ENCODE measurements at places on chromosomes 1 and 21. TPM values are rescaled to one million over a fixed set of nuclear protein-coding genes. Genes with fewer than 3 reads are reported as not detected.

The KCNJ9 gene
- total RNA-seq, result not detected

The PADI4 gene
- not detected for total RNA-seq

The CELA3A gene
- total RNA-seq, result not detected

- DNase-seq, result no peak
Measured at GRCh38 chr1:168213349-168213748, 12.5 kb upstream of the SFT2D2 start.

DNA sequence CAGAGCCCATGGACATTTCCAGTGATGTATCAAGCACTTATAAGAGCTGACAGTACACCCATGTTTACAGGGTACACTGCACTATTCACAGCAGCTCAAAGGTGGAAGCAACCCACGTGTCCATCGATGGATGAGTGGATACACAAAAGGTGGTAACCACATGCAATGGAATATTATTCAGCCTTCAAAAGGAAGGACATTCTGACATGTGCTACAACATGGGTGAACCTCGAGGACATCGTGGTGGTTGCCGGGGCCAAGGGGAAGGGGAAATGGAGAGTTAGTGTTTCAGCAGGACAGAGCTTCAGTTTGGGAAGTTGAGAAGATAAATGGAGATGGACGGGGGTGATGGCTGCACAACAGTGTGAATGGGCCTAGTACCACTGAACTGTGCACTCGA is 9.1 kb downstream of the AGT start:
- no peak for DNase-seq

GRCh38 chr1:24157918-24158481 is 15.1 kb upstream of the IL22RA1 start:
- no peak for DNase-seq

DNA sequence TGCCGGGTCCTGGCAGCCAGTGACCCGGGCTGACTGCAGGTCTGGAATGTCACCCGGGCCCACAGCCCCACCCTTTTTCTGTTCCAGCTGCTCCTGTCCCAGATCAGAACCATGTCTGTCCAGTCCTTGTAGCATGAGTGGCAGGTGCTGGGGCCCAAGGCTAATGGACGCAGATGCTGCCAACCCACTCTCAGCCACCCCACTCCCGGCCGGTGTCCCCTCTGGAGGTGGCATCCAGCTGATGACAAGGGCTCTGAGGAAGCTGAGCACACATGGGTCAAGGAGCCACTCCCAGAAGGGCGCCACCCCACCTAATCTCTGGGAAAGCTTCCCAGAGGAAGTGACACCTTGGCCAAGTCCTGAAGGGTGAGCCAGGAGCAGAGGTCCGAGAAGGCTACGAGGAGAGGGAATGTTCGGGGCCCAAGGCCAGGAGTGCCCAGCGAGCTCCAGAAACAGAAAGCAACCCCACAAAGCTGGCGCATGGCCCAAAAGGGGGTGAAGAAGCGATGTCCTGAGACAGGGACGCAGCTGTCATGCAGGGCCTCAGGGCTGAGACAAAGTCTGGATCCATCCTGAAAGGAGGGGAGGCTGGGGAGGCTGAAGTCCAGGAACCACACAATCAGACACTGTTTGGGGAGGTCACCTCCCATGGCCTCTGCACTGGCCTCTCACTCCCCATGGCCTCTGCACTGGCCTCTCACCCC is 39.5 kb downstream of the ACOT7 start:
- DNase-seq, result no peak

- DNase-seq, result no peak
Measured at GRCh38 chr21:33993286-33994231, 78.0 kb upstream of the ATP5PO start.

DNA sequence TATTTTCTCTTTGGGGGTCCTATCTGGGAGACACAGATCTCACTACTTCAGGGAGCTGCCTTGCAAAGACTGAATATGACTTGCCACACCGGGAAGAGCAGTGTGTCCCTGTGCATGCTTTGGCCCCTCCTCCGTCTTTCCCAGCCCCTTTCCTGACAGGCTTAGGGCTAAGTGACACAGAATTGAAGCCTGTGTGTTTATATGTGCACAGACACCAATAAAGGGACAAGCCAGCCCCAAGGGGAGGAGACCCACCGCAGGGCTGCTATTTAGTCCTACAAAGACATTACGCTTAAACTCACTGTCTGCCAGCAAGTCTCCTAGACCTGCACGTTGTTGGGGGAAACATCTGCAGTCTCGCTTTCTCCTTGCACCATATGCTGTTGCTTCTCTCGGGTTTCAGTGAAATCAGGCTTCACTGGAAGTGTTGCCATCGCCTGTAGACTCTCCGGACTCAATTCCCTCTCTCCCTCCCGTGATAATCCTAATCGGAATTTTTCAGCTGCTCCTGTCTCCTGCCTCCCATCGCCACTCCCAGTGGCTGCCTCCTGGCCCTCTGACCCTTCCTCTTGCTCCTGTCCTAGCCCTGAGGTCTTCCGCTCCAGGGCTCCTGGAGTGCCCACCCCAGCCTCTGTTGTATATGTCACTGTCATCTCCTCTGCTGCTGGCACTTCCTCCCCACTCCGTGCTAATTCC is 58.5 kb upstream of the LRRC53 start:
- DNase-seq, result no peak

- no peak for DNase-seq
Measured at GRCh38 chr1:62924983-62925790, 141.3 kb downstream of the ATG4C start.

GRCh38 chr1:217251121-217251520 is 379.8 kb downstream of the GPATCH2 start:
- DNase-seq, result no peak

- DNase-seq, result no peak
Measured at GRCh38 chr1:167698313-167698712, 23.5 kb upstream of the MPZL1 start.

GRCh38 chr1:221100611-221101010 is 221.4 kb downstream of the HLX start:
- no peak for DNase-seq

- DNase-seq, result no peak
Measured at GRCh38 chr1:174308604-174309003, 139.2 kb upstream of the GPR52 start.

- DNase-seq, result no peak
Measured at GRCh38 chr1:19884312-19884711, 2.1 kb downstream of the OTUD3 start.

- DNase-seq, result no peak
Measured at GRCh38 chr1:3444298-3444697, 10.2 kb upstream of the ARHGEF16 start.

DNA sequence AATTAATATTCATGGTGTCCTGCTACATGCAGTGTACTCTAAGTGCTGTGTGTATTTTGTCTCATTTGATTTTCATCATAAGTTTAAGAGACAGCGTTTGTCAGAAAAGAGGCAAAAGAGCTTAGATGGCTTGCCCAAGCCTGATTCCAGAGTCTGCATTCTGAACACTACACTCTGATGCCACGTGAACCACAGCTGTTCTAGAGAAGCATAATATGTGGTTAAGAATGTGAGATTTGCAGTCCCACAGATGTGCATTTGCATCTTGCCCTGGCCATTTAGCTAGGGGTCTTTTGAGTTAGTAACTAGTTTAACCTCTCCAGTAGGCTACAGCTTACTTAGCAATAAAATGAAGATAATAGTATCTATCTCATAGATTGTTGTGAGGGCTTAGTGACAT is 9.2 kb upstream of the GADD45A start:
- no peak for DNase-seq

DNA sequence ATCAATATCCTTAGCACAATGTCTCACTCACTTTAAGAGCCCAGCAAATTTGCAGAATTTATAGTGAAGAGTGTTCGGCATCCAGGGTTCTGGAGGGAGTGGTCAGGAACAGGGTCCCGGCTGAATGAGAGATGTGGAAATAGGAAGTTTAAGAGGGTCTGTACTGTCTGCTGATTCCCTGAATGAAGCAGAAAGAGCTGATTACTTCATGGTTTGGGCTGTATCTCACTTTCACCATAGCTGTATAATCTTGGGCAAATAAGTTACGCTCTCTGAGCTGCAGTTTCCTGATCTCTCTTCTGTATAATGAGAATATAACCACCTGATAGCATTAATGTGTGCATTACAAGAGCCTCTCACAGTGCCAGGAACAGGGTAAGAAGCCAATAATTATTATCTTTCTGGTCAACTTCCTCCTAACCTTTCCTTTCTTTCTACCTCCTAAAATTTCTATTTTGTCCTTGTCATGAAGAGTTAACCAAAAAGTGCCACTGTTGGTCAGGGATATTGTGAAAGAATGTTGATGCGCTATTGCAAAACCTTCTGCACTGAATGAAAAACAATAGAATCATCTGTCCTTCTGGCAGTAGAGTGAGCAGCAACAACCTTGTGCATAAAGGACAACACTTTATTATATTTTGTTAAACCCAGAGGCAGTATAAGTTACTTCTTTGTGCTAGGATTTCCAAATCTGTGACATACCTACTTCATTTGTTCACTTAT is 14.7 kb upstream of the PTGFR start:
- DNase-seq, result no peak

- no peak for DNase-seq
Measured at GRCh38 chr1:225484657-225485214, 56.9 kb upstream of the LBR start.

- DNase-seq, result no peak
Measured at GRCh38 chr1:61993331-61993961, 201.2 kb upstream of the L1TD1 start.

DNA sequence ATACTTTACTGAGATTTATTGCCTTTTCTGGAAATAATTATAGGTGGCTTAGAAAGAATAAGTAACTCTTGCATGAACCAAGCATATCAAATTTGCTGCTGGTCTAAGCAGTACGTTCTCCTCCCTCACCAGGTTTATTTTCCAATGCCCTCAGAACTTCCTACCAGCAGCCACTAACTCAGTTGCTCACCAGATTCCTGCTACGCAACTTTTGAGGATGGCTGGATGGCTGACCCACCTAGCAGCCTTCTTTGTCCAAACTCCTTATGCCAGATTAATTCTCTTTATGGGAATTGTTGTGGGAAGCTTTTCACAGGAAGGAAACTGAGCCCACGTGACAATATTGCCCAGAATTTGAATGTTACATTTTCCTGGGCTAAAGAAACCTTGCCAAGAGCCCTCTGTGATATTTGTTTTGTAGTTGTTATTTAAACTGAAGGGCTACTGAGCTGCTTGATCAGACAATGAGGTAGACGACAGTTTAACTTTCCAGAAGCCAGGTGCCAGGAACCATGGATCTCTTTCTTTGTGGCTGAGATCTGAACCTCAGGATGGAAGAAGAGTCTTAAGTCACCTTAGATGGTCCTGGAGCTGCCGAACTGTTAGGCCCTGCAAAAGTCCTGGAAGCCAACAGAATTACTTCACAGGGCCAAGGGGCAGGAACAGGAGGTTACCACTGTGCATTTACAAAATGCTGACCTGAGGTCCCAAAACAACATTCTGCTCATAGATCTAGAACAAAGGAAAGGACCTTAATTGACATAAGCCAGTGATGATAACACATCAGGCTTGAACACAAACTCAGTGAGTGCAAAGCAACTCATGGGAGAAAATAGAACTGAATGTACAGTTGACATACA is 85.5 kb upstream of the ATP1A1 start:
- no peak for DNase-seq

- DNase-seq, result peak; percentile 36
Measured at GRCh38 chr1:51564124-51564523, 45.1 kb upstream of the EPS15 start.

GRCh38 chr1:241130881-241131280 is 226.1 kb downstream of the RGS7 start:
- DNase-seq, result no peak

DNA sequence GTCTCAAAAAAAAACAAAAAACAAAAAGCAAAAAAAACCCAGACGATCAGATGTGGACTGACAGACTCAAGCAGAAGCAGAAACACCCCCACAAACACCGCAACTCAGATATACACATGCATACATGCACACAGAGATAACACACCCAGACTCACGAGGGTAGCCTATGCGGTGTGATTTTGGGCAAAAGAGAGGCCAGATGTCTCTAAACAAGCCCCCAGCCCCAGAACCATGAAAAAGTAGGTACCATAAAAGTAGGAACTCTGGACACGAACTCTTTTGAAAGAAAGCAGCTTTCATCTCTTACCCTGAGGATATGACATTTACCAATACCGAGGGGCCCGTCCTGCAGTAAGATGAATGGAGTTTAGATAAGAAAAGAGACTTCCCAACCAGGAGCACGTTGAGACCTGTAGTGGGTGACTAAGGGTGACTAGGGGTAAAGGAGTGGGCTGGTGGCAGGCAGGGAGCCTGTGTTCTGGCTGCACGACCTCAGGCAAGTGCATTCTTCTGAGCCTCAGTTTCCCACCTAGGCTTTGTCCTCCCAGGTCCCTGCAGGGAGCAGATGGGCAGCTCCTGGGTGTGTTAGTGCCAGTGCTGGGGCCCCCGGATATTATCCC is 1.5 kb upstream of the TINAGL1 start:
- DNase-seq, result no peak

DNA sequence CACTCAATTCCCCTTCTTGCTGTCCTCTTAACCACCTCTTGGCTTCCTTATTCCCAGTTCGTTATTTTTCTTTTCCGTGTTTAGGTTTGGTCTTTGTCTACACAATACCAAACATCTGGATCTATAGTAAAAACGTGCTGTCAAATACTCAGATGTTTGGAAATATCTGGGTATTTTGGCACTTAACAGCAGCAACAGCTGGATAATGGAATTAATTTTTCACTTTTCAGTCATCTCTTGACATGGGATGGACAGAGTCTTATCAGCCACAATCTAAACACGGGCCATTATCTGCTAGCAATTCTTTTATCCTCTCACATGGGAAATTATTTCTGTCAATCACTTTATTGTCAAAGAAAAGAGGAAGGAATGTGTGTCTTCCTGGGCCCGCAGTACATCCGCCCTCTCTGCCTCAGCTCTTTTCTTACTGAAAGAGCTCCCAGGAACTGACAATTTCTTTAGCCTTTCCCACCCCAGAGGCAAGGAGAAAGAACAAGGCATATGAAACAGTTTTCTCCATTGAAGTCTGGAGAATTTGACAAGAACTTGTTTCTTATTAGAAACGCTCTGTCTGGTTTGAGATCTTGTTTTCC is 13.4 kb downstream of the NHLH2 start:
- DNase-seq, result no peak

- peak; percentile 26 for DNase-seq
Measured at GRCh38 chr1:57157818-57158603, 192.2 kb upstream of the C8B start.

- no peak for DNase-seq
Measured at GRCh38 chr1:15771836-15772515, 13.4 kb downstream of the FBLIM1 start.

DNA sequence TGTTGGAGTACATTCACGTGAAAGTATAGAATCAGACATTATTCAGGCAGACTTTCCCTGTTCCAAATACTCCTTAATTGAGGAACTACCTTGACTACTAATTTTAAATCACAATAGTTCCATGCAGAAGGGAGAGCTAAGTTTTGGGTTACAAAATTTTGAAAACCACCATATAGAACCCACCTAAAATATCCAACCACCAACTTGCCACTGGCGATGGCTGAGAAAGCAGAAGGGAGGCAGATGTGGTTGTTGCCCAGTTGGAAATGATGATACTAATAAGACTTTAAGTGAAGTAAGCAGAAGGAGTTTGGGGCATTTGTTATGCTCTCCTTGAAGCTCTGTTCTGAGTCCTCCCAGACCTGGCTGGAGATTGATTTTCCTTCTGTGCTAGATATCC is 190.7 kb downstream of the HLX start:
- DNase-seq, result no peak

GRCh38 chr1:185345913-185346720 is 29.1 kb upstream of the IVNS1ABP start:
- DNase-seq, result no peak

- DNase-seq, result no peak
Measured at GRCh38 chr1:38502758-38503157, 356.8 kb downstream of the RRAGC start.

- DNase-seq, result no peak
Measured at GRCh38 chr1:24286246-24287010, 32.7 kb upstream of the GRHL3 start.

Data from epithelial cell of proximal tubule (primary cell).